Dermis blood vessel endothelial cell (primary cell): ENCODE measurements at places on chromosomes 1 and 21. TPM values are rescaled to one million over a fixed set of nuclear protein-coding genes. Genes with fewer than 3 reads are reported as not detected.

The ACTA1 gene
- 0.17 TPM in 1 of 2 replicates, not detected in the other for total RNA-seq

- no peak for DNase-seq
Measured at GRCh38 chr1:201889090-201889968, 631 bp downstream of the SHISA4 start.

DNA sequence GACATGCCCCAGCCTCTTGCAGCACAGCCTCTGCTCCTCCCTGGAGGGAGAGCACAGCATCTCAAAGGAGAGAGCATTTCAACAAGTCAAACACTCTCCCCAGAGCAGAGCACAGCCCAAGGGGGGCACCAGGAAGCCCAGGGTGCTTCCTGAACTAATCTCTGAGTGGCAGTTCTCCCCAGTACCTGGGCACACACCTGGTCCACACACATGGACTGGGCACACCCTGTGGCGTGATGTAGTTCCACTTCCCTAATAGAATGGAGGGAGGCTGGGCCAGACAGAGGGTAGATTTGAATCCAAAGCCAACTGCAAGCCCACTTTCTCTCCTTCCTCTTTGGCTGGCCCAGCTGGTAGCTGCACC, 55.5 kb downstream of the CD46 start:
- DNase-seq, result no peak

DNA sequence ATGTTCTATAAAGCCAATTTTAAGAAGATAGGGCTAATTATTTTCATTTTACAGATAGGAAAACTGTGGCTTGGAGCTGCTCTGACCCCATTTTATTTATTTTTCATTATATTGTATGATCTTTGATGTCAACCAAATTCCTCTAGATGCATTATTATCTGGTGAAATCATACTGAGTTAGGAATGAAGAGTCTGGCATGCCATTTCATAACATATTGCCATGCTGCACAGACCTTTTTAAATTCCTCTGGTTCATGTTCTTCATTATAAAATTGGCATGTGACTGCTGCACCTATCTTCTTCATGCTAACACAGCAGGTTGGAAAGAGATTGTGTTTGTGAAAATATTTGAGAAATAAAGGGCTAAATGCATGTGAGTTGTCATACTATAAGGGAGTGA, 12.7 kb downstream of the PRRX1 start:
- DNase-seq, result no peak

GRCh38 chr1:231215681-231216385, 25.2 kb upstream of the GNPAT start:
- no peak for DNase-seq
